Heart left ventricle (tissue), 16 donors: ENCODE measurements at places on chromosomes 7 and 10. TPM values are rescaled to one million over a fixed set of nuclear protein-coding genes. Genes with fewer than 3 reads are reported as not detected.

CPA1 gene
- total RNA-seq, result not detected

LRIT1 gene
- not detected for total RNA-seq

- H3K27ac ChIP-seq, result no peak overlapping the region
- H3K4me3 ChIP-seq, result no peak overlapping the region
Observed at GRCh38 chr10:73932620-73933112, 21.7 kb downstream of the PLAU start.

GRCh38 chr7:140591180-140591902 is 49.3 kb downstream of the DENND2A start:
- H3K36me3 ChIP-seq, result peaks cover 12% of the 10 kb centered on the region
- H3K27ac ChIP-seq, result no peak overlapping the region
- H3K27me3 ChIP-seq, result no peaks in the 10 kb centered on the region
- peaks cover 3% of the 10 kb centered on the region for H3K4me1 ChIP-seq
- DNase-seq, result no peak
- no peak overlapping the region for H3K4me3 ChIP-seq

GRCh38 chr7:95601316-95601715 is 5.0 kb upstream of the PDK4 start:
- H3K27ac ChIP-seq, result no peak overlapping the region
- H3K36me3 ChIP-seq, result no peaks in the 10 kb centered on the region
- H3K27me3 ChIP-seq, result no peaks in the 10 kb centered on the region
- no peak overlapping the region for H3K4me3 ChIP-seq
- no peak for DNase-seq
- H3K4me1 ChIP-seq, result peaks cover 13% of the 10 kb centered on the region

CH25H gene
- total RNA-seq, result 3.5 TPM

DNA sequence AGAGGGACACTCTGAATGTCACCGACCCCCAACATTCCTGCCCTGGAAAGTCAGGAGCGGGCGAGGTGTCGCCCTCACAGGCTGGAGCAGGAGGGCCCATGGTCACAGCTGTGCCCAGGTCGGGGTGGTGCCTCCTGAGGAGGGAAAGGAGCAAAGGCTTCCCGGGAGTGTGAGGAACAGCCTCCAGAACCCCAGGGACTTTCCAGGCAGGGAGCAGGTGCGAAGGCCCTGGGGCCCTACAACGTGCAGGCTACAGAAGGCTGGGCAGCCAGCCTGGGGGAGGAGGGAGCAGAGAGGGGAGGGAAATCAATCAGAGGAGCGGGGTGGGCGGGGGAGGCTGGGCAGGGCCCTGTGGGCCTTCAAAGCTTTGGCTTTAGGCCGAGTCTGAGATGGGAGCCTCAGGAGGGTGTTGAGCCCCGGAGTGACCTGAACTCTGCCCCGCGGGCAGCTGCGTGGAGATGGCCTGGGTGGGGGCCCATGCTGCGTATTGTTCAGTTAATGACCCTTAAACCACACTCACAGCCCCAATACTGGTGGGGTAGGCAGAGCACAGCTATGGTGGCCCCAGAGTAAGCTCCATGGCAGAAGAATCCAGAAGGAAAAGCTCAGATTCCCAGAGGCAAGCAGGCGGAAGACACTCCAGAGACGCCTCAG is 44.2 kb upstream of the PPP2R2D start:
- H3K27ac ChIP-seq, result no peak overlapping the region
- DNase-seq, result no peak
- no peaks in the 10 kb centered on the region for H3K4me1 ChIP-seq
- no peak overlapping the region for H3K4me3 ChIP-seq
- no peaks in the 10 kb centered on the region for H3K36me3 ChIP-seq

DNA sequence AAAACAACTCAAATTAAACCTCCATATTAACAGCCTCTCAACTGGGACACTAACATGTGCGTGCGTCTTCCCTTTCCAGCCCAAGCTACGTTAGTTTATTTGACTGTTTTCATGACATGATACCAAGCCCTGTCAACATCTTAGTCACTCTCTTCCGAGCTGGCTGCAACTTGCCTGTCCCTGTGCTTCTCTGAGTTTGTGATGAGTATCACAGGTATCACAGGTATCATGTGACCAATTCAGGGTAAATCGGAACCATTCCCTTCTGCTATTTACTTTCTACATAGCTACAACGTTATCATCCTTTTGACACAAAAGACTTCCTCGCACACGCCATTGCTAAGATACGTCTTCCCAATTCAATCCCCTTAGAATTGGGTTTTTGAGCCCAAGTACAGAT is 70.2 kb downstream of the CAV1 start:
- H3K4me3 ChIP-seq, result no peak overlapping the region
- H3K4me1 ChIP-seq, result peaks cover 11% of the 10 kb centered on the region
- H3K27me3 ChIP-seq, result no peaks in the 10 kb centered on the region

DNA sequence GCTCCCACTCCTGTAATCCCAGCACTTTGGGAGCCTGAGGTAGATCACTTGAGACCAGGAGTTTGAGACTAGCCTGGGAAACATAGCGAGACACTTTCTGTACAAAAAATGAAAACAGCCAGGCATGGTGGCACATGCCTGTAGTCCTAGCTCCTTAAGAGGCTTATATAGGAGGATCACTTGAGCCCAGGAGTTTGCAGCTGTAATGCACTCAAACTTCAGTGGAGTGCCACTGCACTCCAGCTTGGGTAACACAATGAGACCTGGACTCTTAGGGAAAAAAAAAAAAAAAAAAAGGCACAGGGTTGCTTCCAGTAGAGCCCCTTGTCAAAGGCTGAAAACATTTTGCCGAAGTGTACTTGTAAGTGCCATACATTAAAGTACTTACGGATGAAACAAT is 195.3 kb downstream of the PHTF2 start:
- no peaks in the 10 kb centered on the region for H3K36me3 ChIP-seq
- no peak for DNase-seq
- H3K27ac ChIP-seq, result no peak overlapping the region
- H3K4me1 ChIP-seq, result no peaks in the 10 kb centered on the region
- H3K27me3 ChIP-seq, result no peaks in the 10 kb centered on the region

SLC25A40 gene
- 11.0 TPM for total RNA-seq

MMP21 gene
- not detected for total RNA-seq

DNA sequence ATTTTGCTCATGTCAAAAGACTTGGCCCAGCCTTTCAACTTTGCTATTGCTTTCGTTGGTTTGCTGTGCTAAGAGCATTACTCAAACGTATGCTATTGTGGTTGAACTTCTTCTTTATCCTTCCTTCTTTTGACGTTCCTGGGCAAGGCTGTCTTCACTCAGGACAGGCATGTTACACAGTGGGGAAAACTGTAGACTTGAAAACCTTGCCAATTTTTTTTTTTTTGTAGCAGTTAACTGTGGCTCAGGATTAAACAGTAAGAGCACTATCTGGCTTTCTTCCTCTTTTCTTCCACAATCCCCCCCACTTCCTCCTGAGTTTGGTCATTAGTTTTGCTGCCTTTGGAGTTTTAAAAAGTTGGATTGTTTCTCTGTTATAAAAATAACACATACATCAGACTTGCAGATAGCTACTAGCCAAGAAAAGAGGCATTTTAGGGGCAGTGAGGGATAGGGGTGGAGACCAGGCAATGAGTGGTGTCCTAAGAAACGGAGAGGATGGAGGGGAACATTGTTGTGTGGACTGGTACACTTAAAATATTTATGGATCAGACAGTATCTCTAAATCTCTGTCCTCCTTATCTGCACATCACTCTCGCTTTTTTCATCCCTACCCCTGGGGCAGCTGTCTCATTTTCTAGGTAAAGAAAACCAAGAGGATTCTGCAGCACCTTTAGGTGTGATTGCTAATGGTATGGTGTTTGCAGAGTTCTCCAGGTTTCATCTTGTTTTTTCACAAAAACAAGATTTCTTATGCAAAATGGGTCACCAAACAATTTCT is 181.7 kb downstream of the LRMDA start:
- no peaks in the 10 kb centered on the region for H3K27me3 ChIP-seq
- H3K4me1 ChIP-seq, result no peaks in the 10 kb centered on the region
- H3K4me3 ChIP-seq, result no peak overlapping the region

DNA sequence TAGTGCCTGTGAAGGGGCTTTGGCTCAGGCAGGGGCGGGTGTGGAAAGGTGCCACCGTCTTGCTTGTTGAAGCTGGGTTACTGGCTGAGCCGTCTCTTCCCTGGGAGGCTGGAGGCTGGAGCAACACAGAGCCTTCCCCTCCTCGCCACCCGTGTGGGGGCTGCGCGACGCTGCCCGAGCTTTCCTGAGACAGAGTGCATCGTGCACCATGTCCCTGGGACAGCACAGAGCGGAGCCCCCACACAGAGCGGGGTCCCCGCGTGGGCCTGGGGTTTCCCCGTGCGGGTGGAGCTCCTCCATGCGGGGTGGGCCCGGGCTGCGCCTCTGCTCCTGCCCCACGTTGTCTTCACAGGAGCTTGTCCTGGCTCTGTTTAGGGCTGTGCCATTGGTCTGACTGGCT is 69.9 kb downstream of the INPP5A start:
- H3K4me1 ChIP-seq, result peaks cover 19% of the 10 kb centered on the region
- no peak overlapping the region for H3K4me3 ChIP-seq
- no peaks in the 10 kb centered on the region for H3K27me3 ChIP-seq
- H3K36me3 ChIP-seq, result no peaks in the 10 kb centered on the region
- no peak overlapping the region for H3K27ac ChIP-seq
- DNase-seq, result no peak

DNA sequence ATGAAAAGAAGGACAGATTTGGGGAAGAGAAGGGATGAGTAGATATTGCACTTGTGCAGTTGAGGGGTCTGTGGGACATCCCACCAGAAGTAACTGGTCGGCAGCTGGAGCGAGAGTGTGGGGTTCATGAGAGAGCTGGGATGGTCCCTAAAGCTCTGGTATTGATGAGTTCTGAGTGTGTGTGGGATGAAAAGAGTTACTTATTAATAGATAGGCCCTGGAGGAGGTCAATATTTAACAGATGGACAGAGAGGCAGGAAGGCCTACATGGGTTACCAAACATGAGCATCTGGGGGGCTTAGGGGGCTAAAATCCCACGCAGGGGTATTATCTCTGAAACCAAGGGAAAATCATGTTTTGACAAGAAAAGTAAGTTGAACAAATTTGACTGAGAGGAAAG is 95.7 kb upstream of the SFMBT2 start:
- no peaks in the 10 kb centered on the region for H3K36me3 ChIP-seq
- H3K4me3 ChIP-seq, result no peak overlapping the region
- H3K4me1 ChIP-seq, result no peaks in the 10 kb centered on the region
- H3K27ac ChIP-seq, result no peak overlapping the region

GRCh38 chr7:4225881-4226523 is 456.1 kb upstream of the FOXK1 start:
- H3K27me3 ChIP-seq, result no peaks in the 10 kb centered on the region
- no peak overlapping the region for H3K4me3 ChIP-seq
- no peaks in the 10 kb centered on the region for H3K36me3 ChIP-seq
- H3K27ac ChIP-seq, result no peak overlapping the region
- H3K4me1 ChIP-seq, result no peaks in the 10 kb centered on the region
- DNase-seq, result no peak

DNA sequence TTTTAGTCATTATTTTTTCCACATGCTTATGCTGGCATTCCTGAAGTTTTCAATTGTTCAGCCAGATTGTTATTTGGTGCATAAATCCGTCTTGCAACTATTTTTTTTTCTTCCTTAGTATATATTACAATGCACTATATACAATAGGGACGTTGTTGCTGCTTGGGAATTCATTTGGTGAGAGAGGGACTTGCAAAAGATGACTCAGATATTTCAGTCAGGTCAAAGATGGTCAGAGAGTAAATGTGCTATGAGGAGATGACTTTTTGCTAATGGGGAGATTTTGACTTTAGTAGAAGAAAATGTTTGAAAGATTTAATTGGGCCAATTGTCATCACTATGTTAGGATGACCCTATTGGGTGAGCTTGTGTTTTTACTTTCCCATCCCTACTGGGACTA is 348.4 kb upstream of the MTPN start:
- H3K4me3 ChIP-seq, result no peak overlapping the region
- no peak overlapping the region for H3K27ac ChIP-seq
- H3K36me3 ChIP-seq, result no peaks in the 10 kb centered on the region
- no peaks in the 10 kb centered on the region for H3K27me3 ChIP-seq
- no peak for DNase-seq

DNA sequence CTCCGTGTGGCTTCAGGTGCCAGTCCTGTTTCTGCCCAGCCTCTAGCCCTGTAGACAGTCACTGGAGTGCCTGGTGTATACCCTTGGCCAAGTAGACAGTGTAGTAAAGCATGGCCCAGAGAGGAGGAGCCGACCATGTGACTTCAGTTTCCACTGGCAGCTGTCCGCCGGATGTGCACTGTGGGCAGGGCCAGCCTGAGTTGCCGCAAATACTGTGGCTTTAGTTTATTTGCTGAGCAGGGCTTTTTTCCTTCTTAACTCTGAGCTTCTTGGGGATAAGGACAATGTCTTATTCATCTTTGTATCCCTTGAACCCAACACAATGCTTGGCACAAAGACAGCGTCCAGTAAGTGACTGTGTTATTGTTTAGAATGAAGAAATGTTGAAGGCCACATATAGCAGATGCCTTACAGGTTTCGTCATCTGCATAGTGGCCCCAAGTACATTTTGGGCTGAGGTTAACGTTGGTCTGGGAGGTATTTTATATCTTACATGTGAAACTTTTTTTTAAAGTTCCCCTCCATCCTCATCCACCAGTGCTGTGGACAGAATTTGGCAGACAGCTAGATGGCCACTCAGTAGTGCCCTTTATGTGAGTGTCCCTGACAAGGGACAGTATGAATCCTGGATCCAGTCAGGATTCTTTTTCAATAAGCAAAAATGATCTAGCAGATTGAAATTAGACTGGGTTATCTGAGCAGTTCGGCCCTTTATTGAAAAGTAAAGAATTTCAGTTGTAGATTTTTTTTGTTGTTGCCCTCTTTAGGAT is 40.6 kb downstream of the CYP17A1 start:
- H3K36me3 ChIP-seq, result peaks cover 12% of the 10 kb centered on the region
- peak overlapping the region; percentile 75 for H3K27ac ChIP-seq
- DNase-seq, result peak; percentile 90
- no peaks in the 10 kb centered on the region for H3K27me3 ChIP-seq
- H3K4me3 ChIP-seq, result no peak overlapping the region

DNA sequence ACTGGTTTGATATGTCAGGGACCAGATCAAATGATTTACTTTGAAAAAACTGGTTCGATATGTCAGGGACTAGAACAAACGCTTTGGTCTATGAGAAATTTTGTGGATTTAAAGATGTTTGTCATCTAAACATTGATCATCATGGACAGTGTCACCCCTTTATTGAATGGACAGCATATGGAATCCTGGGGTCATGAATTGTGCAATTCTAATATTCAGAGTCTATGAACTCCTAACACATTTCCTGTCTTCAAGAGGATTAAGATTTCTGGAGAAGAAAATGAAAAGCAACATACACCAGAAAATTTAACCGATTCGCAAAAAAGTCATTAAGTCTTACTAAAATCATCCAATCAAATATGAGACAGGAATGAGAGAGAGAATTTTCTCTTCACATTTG is 106.4 kb upstream of the FAM133B start:
- no peaks in the 10 kb centered on the region for H3K27me3 ChIP-seq
- no peak overlapping the region for H3K4me3 ChIP-seq
- H3K36me3 ChIP-seq, result no peaks in the 10 kb centered on the region
- H3K27ac ChIP-seq, result peak overlapping the region; percentile 79

DNA sequence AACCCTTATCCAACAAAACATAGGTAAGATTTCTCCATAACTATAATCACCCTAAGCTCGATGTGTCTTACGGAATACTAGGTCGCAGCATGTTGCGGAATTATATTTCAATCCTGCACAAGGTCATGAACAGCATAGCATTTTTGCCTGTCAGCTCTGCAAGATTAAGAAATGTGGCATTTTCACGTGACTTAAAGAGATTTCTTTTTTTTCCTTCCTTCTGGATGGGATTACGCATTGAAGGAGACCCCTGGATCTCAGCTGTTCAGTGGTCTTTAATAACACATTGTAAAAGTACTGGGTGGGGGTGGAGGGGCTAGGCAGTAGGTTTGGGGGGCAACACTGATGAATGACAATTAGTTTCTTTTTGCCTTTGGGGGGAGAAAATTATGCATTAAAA is 106.7 kb downstream of the CUBN start:
- H3K36me3 ChIP-seq, result no peaks in the 10 kb centered on the region
- H3K27ac ChIP-seq, result peak overlapping the region; percentile 52
- H3K4me3 ChIP-seq, result no peak overlapping the region
- DNase-seq, result no peak
- H3K27me3 ChIP-seq, result no peaks in the 10 kb centered on the region
- H3K4me1 ChIP-seq, result peaks cover 6% of the 10 kb centered on the region
